ENCODE measurements at places on chromosomes 4 and X.

- no peak for DNase-seq
Measured at GRCh38 chrX:108034725-108035124, 10.1 kb upstream of the VSIG1 start.

GRCh38 chrX:132088864-132089263 is 39.0 kb downstream of the FRMD7 start:
- peak; percentile 74 for DNase-seq

GRCh38 chr4:7552466-7552865 is 117.7 kb upstream of the PSAPL1 start:
- no peak for DNase-seq

- peak; percentile 8 for DNase-seq
Measured at GRCh38 chr4:146763560-146763959, 124.9 kb downstream of the POU4F2 start.

GRCh38 chr4:62930884-62931283 is 1478.4 kb downstream of the TECRL start:
- no peak for DNase-seq

DNA sequence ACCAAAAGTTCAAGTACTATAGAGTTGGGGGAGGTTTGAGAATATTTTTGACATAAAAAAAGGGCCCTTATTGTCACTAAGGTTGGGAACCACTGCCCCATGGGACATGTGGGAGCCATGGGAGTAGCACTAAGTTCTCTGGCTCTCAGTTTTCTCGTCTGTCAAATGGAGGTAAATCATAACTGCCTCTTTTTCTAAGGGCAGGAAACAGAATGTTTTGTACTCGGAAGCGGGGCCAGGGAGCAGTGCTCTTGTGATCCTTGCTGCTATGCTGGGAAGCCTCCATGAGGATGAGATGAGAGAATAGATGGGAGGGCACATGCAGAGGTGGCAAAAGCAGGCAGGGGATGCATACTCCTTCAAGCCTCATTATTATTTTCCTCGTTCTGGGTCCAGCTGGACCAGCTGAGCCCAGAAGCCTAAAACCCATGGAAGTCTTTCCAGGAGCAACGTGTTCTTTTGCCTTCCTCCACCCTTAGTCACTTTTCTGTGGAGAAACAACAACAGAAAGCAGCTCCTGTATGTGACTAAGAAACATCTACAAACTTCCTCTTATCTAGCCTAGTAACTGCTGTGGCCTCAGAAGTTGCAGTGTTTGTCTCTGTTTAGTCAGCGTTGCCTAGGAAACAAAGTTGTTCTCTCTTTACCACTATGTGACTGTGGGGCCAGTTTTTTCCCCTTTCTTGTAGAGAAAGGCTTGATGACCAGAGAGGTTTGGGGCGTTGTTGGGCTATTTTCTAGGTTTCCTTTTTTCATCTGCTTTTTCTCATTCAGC is 64.8 kb downstream of the TSC22D3 start:
- DNase-seq: peak; percentile 97

DNA sequence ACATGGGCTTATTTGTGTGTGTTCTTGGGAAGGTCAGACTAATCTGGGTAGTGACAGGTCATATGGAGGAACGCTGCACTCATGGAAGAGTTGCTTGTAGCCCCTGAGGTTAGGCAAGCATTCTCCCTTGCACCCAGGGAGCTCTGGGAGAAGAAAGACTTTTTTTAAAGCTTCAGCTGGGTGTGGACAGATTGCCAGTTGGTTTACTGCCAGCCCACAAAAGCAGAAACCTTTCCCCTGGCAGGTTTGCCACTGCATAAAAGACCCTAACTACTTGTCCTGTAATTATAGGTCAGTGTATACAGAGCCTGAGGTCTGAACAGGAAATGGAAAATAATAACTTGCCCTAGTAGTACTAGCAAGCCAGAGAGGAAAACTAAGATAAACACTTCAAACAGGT is 7.4 kb upstream of the NFKB1 start:
- DNase-seq: no peak

DNA sequence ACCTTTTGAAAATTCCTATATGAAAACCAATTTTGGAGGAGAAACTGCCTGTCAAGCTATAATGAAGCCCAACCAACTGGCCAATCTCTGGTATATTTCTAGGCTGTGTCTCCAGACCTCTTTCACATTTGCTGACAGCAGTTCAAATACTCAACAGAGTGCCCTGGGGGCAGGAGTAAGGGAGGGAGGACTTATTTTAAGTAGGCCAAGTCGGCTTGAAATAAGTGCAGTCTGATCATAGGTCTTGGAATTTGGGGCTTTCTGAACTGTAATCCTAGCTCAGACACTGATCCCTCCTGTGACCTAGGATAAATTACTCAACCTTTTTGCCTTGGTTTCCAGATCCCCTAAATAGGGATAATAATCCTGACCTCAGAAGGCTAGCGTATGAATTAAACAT is 59.4 kb upstream of the SLC7A11 start:
- no peak for DNase-seq

GRCh38 chrX:34197946-34198345 is 65.8 kb upstream of the FAM47A start:
- no peak for DNase-seq

GRCh38 chrX:51395480-51395809 is 62.8 kb downstream of the NUDT10 start:
- DNase-seq: no peak

- DNase-seq: no peak
Measured at GRCh38 chr4:164379694-164380093, 374.2 kb upstream of the SMIM31 start.

DNA sequence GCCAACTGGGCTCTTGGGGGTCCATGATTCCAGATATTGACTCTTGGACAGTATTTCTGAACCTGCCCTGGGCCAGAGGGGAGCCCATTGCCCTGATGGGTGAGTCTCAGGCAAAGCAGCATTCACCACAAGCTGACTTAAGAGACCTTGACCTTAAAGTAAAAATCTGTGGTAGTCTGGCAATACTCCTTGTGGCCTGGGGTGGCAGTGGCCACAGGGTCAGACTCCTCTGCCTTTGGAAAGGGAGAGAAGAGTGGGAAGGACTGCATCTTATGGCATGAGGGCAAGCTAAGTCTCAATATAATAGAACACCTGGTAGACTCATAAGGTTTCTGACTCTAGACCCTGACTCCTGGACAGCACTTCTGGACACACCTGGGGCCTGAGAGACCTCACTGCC is 340.3 kb upstream of the MAD2L1 start:
- DNase-seq: no peak

DNA sequence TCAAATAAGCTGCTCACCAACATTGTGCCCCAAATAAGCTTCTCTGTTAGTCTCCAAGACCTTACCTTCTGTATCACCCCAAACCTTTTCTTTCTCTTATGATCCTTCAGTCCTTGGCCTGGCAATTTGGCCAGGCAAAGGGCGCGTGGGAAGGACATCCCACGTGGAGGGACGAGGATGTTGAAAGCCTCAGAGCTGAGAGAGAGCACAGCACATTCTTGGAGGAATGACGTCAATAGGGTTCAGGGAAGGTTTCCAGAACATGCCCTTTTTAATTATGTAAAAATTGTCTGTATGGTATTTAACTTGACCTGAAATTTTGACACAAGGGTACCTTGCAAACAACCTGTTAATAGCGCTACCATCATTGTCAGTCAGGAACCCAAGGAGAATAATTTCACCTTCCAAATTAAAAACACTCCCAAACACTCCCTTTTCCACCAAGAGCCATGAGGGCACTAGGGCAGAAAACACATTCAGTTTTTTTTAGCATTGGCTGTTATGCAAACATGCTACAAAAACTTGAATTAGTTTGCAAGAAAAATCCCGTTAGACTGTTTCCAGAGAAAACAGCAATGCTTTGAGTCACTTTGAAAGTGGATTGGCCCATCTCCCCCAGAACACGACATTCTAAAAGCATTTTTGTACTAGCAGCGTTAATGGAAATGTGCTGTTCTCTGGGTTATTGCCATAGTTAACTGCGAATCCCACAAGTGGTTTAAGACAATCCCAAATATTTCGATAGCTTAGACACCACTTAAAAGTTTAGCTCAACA is 183.2 kb upstream of the PUDP start:
- DNase-seq: no peak

DNA sequence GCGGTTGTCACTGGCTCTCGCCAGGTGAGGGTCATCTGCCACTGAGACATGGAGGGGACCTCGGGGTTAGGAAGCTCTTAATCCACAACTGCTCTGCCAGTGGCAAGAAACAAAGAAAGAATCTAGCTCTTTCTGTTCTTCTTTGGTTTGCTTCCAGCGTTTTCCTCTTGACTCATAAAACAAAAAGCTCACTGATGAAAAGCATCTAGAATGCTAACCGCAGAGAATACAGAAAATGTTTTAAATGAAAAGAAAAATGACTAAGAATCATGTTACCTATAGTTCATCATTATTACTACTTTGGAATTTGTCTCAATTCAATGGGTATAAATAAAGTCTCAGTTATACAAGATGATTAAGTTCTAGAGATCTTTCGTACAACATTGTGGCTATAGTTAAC is 274.8 kb upstream of the TENM3 start:
- DNase-seq: no peak

GRCh38 chr4:43766648-43767047 is 682.0 kb downstream of the KCTD8 start:
- no peak for DNase-seq

DNA sequence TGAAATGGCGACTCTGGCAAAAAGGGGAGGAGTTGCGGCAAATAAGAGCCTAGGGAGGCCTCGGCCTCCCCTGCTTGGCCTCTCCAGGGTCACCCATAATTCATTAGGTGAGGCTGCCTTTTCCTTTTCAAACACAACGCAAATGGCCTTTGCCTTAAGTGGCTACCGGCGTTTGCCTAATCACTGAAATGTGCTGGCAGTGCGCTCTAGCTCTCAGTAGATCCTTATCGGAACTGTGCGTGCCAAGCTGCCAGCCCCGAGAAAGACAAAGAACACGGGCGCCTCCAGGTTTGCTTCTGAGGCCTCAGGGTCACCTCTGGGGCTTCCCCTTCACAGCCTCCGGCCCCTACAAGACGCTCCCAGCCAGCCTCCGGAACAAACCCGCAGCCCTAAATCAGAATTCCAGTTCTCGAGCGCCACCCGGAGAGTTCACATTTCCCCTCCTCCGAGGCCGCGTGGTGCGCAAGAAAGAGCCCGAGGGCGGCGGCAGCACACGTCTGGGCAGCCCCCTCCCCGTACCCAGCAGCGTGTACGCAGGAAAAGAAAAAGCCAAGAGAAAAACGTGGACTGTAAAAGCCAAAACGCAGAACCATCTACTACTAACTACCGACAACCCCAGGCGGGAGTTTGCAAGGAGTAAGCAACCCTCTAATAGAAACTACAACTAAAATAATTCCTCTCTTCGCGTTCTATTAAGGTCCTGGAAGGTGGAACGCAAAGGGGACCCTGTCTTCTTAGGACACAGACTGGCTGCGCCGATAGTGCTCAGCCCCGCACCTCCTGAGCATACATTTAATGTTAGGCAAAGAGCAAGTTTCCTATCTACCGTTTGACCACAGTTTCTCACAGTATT is 76.5 kb upstream of the BCOR start:
- DNase-seq: no peak

DNA sequence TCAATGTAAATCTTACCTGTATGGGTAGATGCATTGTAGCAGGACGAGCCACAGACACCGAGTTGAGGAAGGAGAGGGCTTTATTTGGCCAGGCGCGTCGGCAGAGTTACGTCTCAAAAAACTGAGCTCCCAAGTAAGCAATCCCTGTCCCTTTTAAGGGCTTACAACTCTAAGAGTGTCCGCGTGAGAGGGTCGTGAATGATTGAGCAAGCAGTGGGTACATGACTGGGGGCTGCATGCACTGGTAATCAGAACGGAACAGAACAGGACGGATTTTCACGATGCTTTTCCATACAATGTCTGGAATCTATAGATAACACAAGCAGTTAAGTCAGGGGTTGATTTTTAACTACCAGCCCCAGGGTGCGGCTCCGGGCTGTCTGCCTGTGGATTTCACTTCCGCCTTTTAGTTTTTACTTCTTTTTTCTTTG is 524.9 kb upstream of the HTR2C start:
- DNase-seq: peak; percentile 54

- peak; percentile 94 for DNase-seq
Measured at GRCh38 chrX:15335135-15336022, at the start of gene PIGA. Gene PIGA (minus strand): TSS chrX:15335523. CDS start chrX:15331930, 3,593 bp downstream.

GRCh38 chr4:26570596-26570995 is 13.3 kb upstream of the TBC1D19 start:
- no peak for DNase-seq

DNA sequence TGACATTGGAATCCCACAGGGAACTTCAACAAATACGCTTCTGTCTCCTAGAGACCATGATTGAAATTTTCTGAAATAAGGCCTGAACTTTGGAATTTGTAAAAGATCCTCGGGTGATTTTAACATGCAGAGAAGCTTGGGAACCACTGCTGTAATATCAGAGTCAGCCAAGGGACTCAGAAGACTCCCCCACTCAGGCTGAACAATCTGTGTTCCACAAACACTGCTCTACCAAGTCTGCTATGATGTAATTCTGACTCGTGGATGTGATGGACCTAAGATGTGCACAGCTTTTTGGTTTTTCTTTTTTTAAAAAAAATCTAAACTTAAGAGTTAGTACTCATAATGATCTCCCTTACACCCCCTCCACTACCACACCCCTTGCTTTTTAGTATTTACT is 26.0 kb downstream of the LRP2BP start:
- no peak for DNase-seq

GRCh38 chr4:169079942-169080827 is 70.1 kb upstream of the CBR4 start:
- DNase-seq: peak; percentile 44

GRCh38 chrX:130086447-130087206 is 23.7 kb downstream of the ELF4 start:
- DNase-seq: peak; percentile 92

GRCh38 chrX:10158279-10159144 is 1.7 kb downstream of the CLCN4 start:
- DNase-seq: no peak

DNA sequence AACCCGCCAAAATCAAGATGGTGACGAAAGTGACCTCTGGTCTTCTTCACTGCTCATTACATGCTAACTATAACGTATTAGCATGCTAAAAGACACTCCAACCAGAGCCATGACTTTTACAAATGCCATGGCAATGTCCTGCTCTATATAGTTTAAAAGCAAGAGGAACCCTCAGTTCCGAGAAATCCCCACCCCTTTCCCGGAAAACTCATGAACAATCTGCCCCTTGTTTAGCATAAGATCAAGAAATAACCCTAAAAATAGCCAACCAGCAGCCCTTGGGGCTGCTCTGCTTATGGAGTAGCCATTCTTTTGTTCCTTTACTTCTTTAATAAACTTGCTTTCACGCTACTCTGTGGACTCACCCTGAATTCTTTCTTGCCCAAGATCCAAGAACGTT is 463.5 kb upstream of the FAM241A start:
- peak; percentile 83 for DNase-seq

Data from MV-4-11 (cell line).